H1 (cell line): ENCODE measurements at places on chromosomes 3 and 15.

DNA sequence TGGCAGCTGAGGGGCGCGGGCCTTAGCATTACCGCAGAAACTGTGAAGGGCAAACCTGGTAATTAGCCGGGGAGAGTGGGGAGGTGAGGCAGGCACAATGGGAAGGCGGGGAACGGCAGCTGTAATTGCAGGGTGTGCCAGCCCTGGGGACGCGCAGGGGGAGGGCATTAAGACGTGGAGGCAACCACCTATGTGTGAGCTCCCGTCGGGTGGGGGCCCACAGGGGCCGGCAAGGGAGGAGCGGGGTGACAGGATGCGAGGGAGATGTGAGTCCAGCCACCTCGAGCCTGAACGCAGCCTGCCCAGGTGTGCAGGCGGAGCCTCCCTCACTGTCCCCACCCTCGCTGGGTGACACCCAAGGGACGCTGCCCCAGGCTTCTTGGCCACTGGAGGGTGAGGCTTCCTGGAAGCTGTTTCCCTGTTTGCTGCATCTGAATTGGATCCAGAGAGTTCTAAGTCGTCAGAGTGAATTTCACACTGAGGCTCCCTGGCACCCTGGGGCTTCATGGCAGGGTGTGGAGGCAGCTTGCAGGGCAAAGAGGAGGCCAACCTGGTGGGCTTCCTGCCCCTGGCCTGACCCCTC is 130.6 kb upstream of the MEF2A start:
- DNase-seq = no peak

DNA sequence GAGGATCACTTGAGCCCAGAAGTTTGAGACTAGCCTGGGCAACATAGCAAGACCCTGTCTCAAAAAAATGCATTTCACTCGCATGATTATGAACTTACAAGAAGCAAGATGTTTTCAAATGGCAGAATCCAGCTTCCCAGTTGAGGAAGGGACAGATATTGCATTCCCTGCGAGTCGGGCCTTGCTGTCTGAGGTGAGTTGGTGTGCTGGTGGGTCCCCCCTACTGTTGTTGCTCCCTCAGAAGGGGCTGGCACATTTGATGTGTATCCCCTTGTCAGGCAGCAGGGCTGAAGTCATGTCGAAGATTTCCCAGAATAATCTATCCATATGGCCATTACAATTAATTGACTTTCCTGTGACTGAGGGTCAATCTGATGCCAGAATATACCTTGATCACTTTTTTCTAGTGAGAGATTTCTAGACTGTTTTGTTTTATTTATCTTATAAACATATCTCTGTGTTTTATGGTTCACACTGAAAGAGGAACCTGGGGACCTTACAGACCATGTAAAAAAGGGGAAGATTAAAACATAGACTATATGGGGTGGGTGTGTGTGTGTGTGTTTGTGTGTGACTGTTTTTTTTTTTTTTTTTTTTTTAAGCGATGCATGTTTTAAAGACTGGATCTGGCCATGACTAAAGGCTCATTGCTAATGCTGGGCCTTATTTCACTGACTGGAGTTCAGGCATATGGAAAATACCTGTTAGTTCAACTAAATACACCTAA is 112.1 kb upstream of the MRPS22 start:
- no peak for DNase-seq

DNA sequence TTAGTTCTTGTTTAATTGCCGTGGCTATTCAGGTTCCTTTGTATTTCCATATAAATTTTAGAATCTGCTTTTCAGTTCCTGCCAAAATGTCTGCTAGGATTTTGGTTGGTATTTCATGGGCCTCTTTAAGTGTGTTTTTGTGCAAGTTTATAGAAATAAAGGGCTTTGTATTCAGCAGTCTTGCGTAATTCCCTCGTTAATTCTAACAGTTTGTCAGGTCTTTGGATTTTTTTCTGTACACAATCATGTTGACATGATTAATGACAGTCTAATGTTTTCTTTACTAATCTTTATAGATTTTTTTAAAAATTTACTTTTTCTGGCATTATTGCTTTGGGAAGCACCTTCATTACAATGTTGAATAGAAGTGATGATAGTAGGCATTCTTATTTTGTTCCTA is 120.9 kb downstream of the NEK11 start:
- no peak for DNase-seq

GRCh38 chr3:46664188-46664970 is 29.1 kb downstream of the ALS2CL start:
- no peak for DNase-seq

- no peak for DNase-seq
These were observed 146.1 kb downstream of the AQP9 start for GRCh38 chr15:58284293-58284692.

DNA sequence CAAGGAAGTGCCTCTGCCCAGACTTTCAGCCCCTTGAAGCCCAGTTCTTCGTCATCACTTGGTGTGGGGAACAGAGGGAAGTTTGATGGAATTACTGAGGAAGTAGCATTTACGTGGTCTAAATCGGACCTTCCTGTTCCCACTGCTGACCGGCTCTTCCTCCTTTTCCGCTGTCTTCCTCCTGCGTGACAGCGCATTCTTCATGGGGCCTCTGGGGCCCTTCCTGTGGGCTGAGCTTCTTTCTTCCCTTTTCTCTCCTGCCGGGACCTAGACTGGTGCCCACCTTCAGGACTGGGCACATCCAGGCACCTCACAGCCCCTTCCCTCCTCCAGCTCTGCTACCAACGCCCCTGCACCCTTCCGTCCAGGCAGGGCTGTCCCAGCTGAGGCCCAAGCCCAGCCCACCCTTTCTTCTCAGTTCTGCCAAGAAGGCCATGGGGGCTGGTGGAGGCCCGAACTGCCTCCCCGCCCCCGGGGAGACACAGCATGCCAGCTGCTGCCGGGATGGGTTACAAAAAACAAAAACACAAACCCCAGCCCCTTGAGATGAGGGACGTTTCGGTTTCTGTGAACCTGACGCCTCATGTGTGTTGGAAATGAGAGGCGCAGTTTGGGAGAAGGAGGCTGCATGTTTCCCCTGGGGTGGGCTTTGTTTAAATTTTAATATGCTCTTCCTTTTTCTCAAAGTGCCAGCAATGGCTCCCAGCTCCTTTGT is 19.1 kb downstream of the ZNF710 start:
- no peak for DNase-seq

GRCh38 chr3:178172121-178172520 is 364.1 kb upstream of the KCNMB2 start:
- no peak for DNase-seq

GRCh38 chr3:127688416-127689265 is 15.9 kb downstream of the ABTB1 start:
- no peak for DNase-seq

GRCh38 chr15:69525543-69525942 is 72.9 kb downstream of the RPLP1 start:
- DNase-seq = no peak

- no peak for DNase-seq
These were observed 705 bp downstream of the NIPA2 start for GRCh38 chr15:22839046-22839695.

DNA sequence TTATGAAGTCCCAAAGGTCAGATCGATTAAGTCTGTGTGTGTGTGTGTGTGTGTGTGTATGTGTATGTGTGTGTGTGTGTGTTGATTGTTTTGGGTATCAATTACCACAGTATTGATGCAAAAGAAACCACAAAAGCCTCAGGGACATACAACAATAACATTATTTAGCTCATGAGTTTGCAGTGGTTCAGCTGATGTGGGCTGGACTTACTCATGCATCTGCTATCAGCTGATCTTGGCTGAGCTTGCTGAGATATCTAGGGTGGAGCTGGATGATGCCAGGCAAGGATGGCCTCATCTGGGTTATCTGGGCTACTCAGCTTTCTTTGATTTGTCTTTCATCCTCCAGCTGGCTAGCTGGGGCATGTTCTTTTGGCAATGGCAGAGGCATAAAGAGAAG is 82.4 kb upstream of the PRR23C start:
- no peak for DNase-seq

- no peak for DNase-seq
These were observed 427.2 kb upstream of the THBS1 start for GRCh38 chr15:39153716-39154115.

DNA sequence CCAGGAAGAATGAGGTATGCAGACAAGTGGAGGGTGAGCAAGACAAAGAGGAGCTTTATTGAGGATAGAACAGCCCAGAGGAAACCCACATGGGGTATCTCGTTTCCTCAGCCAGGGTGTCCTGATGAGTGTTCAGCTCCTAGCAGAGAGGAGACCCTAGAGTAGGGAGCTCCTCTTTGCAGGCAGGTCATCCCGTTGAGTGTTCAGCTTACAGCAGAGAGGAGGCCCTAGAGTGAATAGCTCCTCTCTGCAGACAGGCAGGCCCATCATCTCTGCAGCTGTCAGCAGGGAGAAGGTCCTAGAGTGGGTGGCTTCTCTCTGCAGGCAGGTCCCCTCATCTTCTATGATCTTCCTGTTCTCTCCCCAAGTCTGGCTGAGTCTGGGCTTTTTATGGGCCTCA is 90.6 kb upstream of the TNFSF10 start:
- DNase-seq = no peak
